Fibroblast of skin of left biceps (primary cell): ENCODE measurements at places on chromosomes 6 and 20.

DNA sequence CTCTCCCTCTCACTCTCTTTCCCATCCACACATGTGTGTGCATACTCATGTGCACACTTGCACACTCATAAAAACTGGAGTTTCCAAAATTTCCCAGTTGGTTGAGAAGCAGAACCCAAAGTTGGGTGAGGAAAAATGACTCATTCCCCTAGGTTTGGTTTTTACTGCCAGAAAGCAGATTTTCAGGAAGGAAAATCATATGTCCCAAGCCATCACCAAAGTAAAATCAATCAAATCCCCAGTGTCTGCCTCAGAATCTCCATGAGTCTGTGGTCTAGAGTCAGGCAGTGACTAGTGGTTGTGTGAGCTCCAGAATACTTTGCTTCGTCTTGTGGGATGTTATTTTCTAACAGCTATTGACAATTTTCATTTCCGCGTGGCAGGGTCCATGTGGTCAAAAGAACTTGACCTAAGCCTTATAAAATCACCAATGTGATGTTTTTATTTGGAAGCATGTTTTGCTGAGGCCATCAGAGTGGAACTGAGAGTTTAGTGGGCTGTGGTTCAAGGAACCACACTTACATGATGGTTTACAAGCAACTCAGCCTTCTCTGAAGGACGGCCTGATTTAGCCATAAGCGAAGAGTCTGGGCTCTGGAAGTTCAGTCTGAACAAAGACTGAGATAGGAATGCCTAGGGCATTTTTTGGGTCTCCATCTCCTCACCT lies 81.9 kb upstream of the CCN6 start:
- DNase-seq = no peak

DNA sequence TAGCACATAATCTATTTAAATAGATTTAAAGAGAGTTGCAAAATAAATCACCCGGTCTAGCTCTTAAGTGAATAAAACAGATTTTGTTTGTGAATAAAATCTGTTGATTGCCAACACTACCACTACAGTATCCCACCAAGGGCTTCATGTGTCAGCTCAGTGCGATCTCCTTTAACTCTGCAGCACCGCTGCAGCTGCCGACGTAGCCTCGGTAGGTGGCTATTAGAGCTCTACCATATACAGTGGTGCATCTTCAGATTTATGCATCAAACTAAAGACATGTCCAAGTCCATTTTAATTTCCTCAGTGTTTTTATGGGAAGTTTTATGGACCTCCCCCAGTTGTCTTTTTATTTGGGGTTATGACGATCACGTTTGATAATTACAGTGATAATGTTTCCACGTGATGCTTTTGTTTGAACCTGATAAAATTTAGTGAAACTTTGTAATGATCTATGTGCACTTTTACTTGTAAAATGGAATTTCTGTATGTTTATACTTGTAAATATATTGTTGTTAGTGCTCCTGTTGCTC lies 26.7 kb downstream of the ECI2 start:
- DNase-seq = no peak

DNA sequence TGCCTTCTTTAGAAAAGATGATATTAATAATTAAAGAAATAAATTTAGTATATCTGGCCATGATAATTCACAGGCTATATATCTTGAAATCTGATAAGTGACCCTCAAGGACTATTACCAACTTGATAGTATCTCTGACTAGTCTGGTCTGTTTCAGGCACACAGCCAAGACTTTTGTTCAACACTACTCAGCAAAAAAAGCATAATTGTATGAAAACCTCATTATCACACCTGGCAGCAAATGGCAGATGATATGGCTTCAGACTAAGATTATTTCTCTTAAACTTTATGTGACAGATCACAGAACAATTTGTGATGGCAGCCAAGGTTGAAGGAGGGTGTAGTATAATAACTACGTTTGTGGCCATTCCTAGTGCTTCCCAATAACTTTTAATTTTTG lies 114.7 kb downstream of the RWDD2A start:
- DNase-seq = no peak

GRCh38 chr20:6120491-6120988 lies 2.3 kb downstream of the FERMT1 start:
- no peak for DNase-seq

GRCh38 chr20:31663838-31664695 lies 26.4 kb downstream of the COX4I2 start:
- no peak for DNase-seq

GRCh38 chr6:75932067-75932466 lies 140.4 kb downstream of the IMPG1 start:
- DNase-seq = no peak

- no peak for DNase-seq
These were observed 61.6 kb downstream of the KCNB1 start for GRCh38 chr20:49420811-49421295.

- DNase-seq = no peak
These were observed 8.1 kb upstream of the CSE1L start for GRCh38 chr20:49037962-49038387.

DNA sequence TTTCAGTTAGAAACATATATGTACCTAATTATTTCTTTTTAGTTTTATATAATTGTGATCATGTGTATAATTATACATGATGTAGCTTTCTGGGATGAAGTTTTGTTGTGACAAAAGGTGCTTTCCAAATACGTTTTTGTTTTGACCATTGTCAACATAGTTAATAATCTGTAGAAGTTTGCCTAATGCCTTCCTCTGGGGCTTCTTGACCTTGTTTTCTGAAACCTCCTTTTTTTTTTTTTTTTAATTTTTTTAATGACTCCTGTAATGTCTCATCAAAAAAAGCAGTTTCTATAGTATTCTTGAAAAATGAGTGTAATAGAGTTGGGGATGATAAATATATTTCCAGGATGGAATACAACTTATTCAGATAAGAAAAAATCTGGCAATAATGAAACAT lies 434.7 kb upstream of the SOX4 start:
- no peak for DNase-seq

GRCh38 chr6:72922401-72922800 lies 300.5 kb downstream of the KCNQ5 start:
- DNase-seq = no peak

GRCh38 chr6:85078058-85078457 lies 313.7 kb upstream of the TBX18 start:
- peak; percentile 93 for DNase-seq

GRCh38 chr6:108585359-108585758 lies 24.6 kb downstream of the FOXO3 start:
- no peak for DNase-seq

GRCh38 chr6:105196076-105196475 lies 16.3 kb upstream of the POPDC3 start:
- no peak for DNase-seq

GRCh38 chr6:31352310-31352682 lies 4.7 kb downstream of the HLA-B start:
- DNase-seq = no peak

DNA sequence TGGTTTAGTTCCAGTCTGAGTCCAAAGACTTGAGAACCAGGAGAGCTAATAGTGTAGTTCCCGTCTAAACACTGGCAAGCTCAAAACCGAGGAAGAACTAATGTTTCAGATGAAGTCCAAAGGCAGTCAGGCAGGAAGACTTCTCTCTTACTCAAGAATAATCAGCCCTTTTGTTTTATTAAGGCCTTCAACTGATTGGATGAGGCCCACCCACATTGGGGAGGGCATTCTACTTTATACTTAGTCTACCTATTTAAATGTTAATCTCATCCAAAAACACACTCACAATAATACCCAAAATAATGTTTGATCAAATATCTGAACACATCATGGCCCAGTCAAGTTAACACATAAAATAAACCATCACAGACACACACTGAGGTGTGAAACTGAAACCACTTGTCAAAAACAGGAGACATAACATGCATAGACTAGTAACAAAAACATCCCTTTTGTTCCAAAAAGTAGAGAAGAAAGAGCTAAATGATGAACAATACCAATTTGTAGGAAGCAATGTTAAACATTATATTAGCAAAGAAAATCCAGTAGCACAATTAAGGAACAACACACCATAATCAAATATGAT lies 50.2 kb upstream of the SENP6 start:
- DNase-seq = no peak

- peak; percentile 14 for DNase-seq
These were observed 1.1 kb downstream of the GJA10 start for GRCh38 chr6:89895276-89895874.

DNA sequence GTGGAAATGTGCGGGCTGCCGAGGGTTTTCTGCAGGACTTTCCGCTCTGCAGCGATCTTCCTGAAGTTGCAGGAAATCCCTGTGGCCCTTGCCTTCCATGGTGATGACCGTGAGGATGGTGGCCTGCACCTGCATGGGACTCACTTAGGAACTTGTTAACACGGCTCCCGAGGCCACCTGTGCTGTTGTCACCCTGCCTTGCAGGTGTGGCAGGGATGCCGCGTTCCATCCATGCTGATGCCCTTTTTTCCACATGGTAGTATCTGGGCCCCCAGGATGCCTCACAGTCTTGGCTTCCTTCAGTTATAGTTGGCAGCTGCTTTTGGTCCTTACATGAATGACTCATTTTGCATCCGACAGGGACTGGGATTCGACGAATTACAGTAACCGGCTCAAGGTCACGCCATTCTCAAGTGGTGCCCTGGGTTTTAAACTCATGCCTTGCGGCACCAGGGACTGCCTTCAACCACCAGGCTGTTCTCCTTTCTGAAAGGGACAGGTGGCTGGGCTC lies 37.2 kb downstream of the SYNJ2 start:
- no peak for DNase-seq

- DNase-seq = no peak
These were observed 41.0 kb downstream of the COX4I2 start for GRCh38 chr20:31678389-31679356.

DNA sequence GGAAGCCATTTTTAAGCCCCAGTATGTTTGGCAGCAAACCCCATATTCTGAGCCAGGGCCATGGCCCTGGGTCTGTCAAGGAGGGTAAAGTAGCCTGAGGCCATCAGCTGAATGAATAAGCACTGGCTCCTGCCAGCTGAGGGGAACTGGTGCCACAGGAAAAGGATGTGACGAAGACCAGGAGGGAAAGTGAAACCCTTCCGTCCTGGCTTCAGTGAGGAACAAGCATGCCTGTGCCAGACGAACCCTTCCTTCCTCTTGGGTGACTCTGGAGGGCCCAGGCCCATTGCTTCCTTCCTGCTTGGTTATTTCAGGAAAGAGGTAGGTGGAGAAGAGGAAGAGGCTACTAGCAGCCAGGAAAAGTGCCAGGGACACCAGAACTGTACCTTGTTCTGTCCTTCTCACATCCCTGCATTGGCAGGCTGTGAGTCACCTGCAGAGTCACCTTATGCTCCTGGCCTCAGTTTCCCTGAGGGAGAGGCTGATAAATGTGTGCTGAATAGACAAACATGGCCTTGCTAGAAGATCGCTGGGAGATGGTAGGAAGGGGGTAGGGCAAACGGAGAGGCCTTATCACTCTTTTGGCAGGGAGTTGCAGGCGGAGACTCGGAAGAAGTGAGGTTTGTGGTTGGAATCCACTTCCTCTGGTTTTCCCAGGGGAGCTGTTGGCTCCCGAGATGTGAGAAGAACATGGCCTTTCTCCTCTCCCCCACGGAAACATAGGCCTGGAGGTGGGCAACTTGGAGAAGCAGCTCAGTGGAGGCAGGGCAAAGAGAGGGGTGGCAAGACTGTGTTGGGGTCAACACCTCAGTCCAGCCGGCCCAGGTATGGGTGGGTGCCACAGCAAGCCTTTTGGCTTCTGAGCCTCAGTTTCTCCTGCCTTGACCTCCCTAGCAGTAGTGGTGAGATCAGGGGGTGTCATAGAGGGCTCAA lies 37.4 kb downstream of the COX4I2 start:
- DNase-seq = peak; percentile 69

DNA sequence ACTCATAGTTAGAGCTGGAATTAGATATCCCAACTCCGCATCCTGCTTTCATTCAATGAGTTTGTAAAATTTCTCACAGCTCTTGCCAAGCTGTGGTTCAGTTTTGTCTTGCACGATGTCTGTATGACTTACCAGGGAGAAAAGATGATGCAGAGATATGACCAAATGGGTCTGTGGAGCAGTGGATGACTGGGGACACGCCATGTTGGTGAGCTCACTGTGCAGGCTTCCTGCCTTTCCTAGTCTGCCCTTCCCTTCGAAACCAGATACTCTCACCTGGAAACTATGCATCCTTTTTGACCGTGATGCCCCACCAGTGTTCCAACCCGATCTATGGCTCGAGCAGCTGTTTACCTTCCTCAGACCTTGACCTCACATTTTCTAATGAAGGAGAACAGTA lies 262.7 kb upstream of the BMP2 start:
- DNase-seq = no peak

GRCh38 chr20:16317445-16318362 lies 255.5 kb downstream of the KIF16B start:
- DNase-seq = no peak

- DNase-seq = no peak
These were observed 31.5 kb downstream of the AAR2 start for GRCh38 chr20:36267605-36268381.

GRCh38 chr6:8749465-8749864 lies 314.1 kb upstream of the SLC35B3 start:
- no peak for DNase-seq

- no peak for DNase-seq
These were observed 71.8 kb downstream of the ATG5 start for GRCh38 chr6:106253731-106254130.

DNA sequence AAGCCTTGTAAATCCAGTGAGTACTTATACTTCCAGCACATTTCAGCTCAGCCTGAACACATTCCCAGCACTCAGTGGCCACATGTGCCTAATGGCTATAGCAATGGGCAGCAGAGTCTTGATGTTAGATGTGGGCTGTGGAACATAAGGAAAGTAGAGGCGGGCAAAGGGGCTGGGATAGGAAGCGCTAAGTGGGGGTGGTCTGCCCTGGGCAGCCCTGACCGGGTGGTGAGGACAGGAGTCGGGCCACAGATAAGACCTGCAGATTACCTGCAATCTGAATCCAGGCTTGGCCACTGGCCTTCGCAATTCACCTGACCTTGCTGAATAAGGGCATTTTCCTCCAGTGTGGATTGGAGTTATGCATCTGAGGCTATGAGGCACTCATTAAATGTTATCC lies 11.1 kb upstream of the HMGA1 start:
- DNase-seq = no peak

DNA sequence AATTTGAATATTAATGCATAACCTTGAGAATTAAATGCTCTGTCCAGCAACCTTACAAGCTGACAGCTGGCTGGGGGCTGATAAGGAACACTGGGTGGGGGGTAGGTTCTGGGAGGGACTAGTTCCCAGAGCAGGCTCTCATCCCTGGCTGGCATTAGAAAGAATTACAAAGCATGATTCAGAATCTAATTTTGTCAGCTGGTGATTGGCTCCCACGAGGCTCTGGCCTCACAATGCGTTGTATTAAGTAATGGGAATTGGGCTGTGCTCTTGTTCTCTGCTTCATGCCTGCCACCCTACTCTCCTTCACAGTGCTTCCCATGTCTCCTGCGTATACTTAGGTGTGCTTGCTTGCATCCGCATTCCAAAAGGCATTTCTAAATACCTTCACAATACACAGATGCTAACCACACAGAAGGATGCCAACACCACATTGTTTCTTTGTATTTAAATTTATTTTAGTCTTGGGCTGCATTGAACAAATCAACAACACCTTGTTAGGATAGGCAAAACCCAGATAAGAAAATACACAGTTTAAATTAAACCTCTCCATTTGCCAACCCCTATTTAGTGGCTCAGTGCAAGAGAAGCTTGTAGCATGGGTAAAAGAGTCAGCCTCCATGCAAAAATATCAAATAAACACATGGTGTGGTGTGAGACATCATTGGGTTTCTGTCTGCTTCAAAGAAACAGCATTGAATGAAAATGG lies 434.5 kb upstream of the JAG1 start:
- no peak for DNase-seq

GRCh38 chr6:56999049-56999448 lies 44.1 kb downstream of the BEND6 start:
- no peak for DNase-seq
